ENCODE measurements at places on chromosomes 3 and 15. TPM values are rescaled to one million over a fixed set of nuclear protein-coding genes. Genes with fewer than 3 reads are reported as not detected.
A peak's percentile ranks its signal among the peaks of the same experiment; 100 is the strongest.

The CPA3 gene
- 8.5 TPM for polyA plus RNA-seq

The KNG1 gene
- not detected for polyA plus RNA-seq

The CACNA1D gene
- polyA plus RNA-seq = 8.7 TPM

The CORO2B gene
- 1.4 TPM for polyA plus RNA-seq

The HRG gene
- polyA plus RNA-seq = not detected

The UQCRC1 gene
- polyA plus RNA-seq = 374 TPM

The GOLGA8R gene
- polyA plus RNA-seq = 0.39 TPM

- H3K27ac ChIP-seq = no peak overlapping the region
- no peaks in the 10 kb centered on the region for H3K4me1 ChIP-seq
- H3K4me3 ChIP-seq = no peak overlapping the region
- DNase-seq = no peak
- H3K27me3 ChIP-seq = no peaks in the 10 kb centered on the region
Measured at GRCh38 chr3:55828712-55829111, 341.6 kb upstream of the WNT5A start.

GRCh38 chr15:27832237-27832596 lies 266.9 kb downstream of the OCA2 start:
- DNase-seq = no peak
- H3K27me3 ChIP-seq = no peaks in the 10 kb centered on the region
- no peak overlapping the region for H3K27ac ChIP-seq

DNA sequence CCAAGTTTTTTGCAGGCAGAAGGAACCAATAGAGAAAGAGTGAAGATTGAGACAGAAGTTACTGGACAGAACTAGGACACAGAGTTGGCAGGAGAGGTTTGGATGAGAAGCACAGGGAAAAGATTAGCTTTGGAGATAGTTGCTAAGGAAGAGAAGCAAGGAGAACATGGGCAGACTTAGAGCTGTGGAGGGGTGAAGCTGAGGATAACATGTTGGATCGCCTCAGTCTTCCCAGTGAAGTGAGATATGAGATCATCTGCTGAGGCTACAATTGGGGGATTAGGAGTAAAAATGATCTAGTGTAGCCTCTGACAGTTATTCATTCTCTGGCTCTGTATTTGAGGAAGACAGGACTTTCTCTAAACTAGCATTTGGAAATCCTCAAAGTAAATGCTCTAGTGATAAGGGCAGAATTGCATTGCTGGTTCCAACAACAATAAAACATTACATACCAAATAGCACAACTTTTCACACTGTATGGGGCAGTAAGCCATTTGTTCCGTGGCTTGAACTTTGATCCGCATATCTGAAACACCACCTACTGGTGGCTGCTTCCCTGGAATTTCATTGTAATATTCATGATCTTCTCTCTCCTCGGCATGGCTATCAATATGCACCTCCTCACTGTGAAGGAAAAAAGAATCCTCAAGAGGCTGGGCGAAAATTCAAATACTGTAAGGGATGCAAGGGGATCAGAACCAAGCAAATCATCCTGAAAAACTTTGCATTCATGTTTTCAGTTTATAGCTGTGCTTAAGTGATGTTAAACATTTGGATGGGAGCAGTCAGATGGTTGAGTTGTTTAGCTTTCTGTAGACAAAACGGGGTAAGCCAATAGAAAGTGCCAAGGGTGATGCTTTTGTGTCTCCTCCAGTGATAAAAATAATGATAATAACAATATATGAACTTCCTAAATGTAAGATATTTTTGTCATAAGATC lies 22.2 kb upstream of the EID1 start:
- no peaks in the 10 kb centered on the region for H3K27me3 ChIP-seq
- no peak overlapping the region for H3K27ac ChIP-seq
- DNase-seq = peak; percentile 67

- H3K36me3 ChIP-seq = no peaks in the 10 kb centered on the region
- H3K4me1 ChIP-seq = no peaks in the 10 kb centered on the region
- no peaks in the 10 kb centered on the region for H3K27me3 ChIP-seq
- H3K4me3 ChIP-seq = no peak overlapping the region
Measured at GRCh38 chr3:100033903-100034471, 80.3 kb downstream of the FILIP1L start.

GRCh38 chr3:181726351-181727330 lies 14.9 kb downstream of the SOX2 start:
- DNase-seq = no peak
- H3K27me3 ChIP-seq = peaks cover 91% of the 10 kb centered on the region
- H3K4me3 ChIP-seq = peak overlapping the region; percentile 28
- no peak overlapping the region for H3K27ac ChIP-seq

DNA sequence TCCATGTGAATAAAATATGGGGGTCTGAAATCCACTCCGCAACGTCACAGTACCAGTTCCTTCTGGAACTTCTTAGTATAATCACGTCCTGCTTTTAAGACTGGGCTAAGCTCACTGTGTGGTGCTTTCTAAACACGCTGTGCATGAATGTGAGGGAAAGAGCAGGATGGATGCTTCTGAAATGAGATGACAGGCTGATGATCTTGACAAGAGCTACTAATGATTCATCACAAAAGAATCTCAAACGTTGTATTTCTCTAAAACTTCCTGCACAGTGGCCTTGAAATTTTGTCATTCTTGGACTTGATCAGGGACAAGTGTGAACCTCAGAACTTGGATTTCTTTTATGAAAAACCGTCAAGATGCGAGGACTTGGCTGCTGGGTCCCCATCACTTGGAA lies 221.4 kb downstream of the CADPS start:
- H3K27ac ChIP-seq = no peak overlapping the region
- DNase-seq = no peak
- H3K36me3 ChIP-seq = no peaks in the 10 kb centered on the region
- H3K27me3 ChIP-seq = peaks cover 2% of the 10 kb centered on the region
- H3K4me3 ChIP-seq = no peak overlapping the region

DNA sequence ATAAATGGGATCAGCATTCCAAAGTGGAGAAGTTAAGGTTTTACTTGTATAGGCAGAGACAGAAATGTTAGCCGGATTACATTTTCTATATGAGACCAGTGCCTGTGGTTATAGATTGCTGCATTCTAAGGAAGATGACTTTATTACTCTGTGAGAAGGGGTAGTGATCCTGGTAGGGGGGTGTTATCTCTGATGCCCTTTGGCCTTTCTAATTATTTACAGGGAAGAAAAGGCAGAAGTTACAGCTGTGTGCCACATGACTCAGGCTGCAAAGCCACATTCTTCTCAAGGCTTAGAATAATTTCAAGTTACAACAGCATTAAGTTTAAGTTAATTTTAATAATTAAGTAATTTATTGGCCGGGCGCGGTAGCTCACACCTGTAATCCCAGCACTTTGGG lies 2.2 kb upstream of the TMC3 start:
- peak; percentile 79 for DNase-seq
- H3K4me3 ChIP-seq = no peak overlapping the region
- H3K27me3 ChIP-seq = no peaks in the 10 kb centered on the region
- H3K27ac ChIP-seq = no peak overlapping the region

DNA sequence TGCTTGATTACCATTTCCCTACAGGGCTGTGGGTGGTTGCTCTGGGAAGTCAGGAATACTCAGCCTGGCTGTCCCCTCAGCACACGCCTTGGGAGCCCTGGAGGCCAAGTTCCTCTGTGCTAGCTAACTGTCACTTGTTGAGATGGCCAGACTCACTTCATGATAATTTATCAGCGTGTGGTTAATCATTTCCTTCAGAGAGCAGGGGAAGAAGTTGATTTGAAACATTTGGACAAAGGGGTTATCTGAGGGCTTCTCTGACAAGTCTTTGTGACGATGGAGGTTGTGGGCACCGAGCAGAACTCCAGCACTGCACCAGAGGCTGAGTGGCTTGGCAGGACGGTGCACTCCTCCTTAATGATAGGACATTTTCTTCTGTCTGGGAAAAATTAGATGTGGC lies 61.9 kb downstream of the WHAMM start:
- peak; percentile 31 for DNase-seq
- H3K27ac ChIP-seq = no peak overlapping the region
- H3K4me3 ChIP-seq = no peak overlapping the region
- peaks cover 3% of the 10 kb centered on the region for H3K36me3 ChIP-seq
- H3K4me1 ChIP-seq = peaks cover 2% of the 10 kb centered on the region

GRCh38 chr3:53865732-53866499 lies 16.0 kb downstream of the ACTR8 start:
- H3K27ac ChIP-seq = no peak overlapping the region
- no peaks in the 10 kb centered on the region for H3K27me3 ChIP-seq

DNA sequence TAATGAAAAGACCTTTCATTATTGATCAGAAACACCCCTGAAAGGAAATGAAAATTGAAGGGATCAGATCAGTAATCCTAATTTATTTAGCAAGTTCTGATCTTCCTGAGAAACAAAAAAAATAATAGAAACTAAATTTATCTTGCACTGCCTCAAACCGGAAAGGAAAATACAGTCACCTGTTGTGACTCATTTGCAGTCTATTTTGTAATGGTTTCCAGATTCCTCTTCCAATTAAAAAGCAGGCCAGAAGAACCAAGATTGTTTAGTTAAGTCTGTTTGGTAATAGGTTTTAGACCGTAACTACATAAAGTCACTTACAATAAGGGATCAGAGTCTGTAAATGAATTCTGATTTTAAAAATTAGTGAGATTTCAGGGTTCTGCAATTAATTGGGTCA lies 49.7 kb upstream of the ATOSA start:
- no peak for DNase-seq
- no peaks in the 10 kb centered on the region for H3K4me1 ChIP-seq
- H3K4me3 ChIP-seq = no peak overlapping the region
- H3K36me3 ChIP-seq = no peaks in the 10 kb centered on the region
